ENCODE measurements at places on chromosomes 2 and 18.

- no peak for DNase-seq
These were observed 250.9 kb downstream of the KCNS3 start for GRCh38 chr2:18129348-18129747.

- no peak for DNase-seq
These were observed 477.6 kb downstream of the PARD3B start for GRCh38 chr2:205022841-205023240.

DNA sequence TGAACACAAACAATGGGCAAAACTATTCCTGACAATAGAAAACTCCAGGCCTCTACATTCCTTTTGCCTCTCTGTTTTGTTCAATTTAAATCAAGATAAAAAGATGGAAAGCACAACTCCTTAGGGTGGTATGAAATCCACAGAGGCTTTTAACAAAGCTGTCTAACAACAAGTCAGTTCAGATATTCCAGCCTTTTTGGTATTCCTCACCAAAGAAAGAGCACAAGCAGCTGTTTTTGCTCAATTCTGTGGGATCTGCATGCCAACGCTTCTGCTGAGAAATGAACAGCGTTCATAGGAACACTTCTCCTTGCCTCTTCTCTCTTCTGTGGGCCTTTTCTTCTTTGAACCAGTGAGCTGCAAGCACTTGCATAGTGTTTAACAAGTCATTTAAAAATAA is 411.6 kb upstream of the TCF4 start:
- no peak for DNase-seq

- DNase-seq: no peak
These were observed 119.5 kb upstream of the MCFD2 start for GRCh38 chr2:47034973-47035609.

DNA sequence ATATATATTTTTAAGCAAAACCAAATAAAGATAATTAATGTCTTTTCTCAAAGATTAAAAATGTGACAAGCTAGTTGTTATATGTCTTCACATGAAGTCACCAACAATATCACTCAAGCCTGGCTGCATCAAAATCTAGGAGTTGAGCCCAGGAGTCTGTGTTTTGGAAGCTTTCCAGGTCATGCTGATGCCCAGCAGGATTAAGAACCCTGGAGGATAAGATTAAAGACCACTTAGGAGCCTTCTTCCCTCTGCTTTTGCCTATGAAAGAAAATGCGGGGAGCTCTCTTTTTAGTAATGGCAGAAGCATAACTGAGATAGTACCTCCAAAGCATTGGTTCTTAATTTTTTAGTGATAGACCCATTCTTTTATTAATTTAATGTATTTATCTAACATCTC is 157.4 kb downstream of the ASXL3 start:
- no peak for DNase-seq

GRCh38 chr18:33802955-33803354 is 224.9 kb downstream of the ASXL3 start:
- DNase-seq: no peak

GRCh38 chr2:105760191-105760590 is 15.5 kb downstream of the NCK2 start:
- DNase-seq: no peak

GRCh38 chr2:20048488-20049448 is 2.7 kb downstream of the LAPTM4A start:
- DNase-seq: no peak

- DNase-seq: no peak
These were observed 15.4 kb upstream of the CASP10 start for GRCh38 chr2:201167546-201167945.

GRCh38 chr18:24270937-24271380 is 126.7 kb downstream of the OSBPL1A start:
- DNase-seq: peak; percentile 25

DNA sequence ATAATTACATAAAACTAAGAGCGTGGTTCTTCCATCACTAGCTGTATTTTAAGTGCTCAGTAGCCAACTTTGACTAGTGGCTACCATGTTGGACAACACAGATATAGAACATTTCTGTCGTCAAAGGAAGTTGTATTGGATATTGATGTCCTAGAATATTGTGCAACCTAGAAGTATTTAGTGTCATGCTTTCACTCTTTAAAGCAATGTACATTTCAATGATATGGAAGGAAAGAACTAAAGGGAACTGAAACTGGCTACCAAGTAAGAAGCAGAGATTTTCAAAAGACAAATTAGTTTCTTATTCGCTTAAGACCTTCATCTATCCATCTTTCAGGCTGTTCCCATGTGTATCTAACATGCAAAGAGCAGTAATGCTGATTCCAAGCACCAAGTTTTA is 85.4 kb upstream of the EML6 start:
- DNase-seq: no peak

DNA sequence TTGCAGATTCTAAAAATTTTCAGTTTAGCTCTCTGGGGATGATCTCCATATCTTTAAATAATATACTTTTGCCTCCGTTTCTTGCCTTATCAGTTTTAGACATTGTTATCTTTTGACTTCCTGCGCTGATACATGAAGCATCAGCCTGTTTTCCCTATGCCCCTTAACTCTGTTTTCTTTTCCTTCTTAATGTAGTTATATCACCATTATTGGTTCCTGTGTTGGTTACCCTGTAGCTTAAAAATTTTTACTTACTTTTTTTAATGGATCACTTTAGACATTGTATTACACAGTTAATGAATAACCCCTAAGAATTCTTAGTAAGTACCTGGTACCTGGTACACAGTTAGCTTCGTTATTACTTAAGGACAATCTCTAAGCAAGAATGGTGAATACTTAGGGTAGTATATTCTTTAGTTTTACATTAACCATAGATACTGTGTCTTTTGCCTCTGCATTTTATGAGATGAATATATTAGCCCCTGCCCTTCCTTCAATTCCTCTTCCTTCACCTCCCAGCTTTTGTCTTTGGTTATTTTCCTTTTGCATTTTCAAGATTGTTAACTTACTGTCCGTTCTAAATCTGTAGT is 40.9 kb downstream of the BABAM2 start:
- DNase-seq: no peak

DNA sequence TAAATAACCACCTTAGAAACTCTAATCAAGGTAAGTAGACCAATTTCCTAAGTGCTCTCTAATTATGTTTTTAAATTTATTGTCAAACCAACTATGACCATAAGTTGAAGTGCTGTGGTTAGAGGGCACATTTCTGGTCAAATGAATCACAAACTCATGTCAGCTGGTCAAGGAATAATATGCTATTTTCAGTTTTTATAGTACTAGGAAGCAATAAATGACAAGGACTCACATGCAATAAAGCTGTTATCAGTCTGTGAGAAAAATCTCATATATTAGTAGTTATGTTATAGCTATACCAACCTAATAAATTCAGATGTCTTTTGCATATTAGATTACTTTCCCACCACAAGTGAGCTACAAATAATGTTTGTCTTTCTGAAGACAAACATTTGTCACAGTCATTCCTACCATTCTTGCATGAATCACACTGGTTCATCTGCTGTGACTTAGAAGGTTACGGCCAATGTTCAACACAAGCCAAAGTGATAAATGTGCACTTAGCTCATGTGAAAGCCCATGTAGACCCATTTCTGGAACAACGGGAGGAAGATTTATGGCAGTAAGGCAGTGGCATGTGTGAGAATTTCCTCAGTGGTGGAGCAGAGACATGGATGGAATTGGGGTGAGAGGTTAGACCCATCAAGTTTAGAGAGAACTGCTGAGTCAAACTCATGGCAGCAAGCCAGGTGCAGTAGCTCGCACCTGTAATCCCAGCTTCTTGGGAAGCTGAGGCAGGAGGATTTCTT is 27.4 kb upstream of the CCNYL1 start:
- peak; percentile 35 for DNase-seq

DNA sequence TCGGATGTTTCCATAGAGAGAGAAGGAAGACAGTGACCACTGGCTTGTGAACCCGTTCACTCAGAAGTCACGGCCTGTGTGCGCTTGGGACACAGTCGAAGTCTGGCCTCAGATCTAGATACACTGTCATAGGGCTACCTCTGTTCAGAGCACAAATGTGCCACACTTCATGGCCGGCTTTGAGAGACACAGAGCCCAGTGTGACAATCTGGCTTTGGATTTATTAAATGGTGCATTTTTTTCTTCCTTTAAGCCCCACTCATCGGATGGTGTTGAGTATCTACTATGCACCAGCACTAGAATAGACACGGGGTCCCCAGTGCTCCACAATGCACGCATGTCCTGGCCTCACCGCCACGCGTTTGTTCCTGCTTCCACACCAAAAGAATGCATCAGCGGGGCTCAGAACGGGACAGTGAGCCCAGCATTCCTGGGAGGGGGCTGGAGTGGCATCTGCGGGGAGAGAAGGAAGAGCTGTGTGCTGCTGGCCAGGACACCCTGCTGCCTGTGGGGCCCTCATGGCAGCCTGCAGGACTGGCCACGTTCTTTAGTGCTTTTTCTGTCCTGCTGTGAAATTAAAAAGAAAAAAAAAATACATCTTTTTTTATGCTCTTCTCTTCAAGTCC is 738.9 kb upstream of the SALL3 start:
- no peak for DNase-seq

- no peak for DNase-seq
These were observed 256.4 kb downstream of the MEIS1 start for GRCh38 chr2:66691031-66691965.

GRCh38 chr2:98548920-98549818 is 59.1 kb downstream of the COA5 start:
- DNase-seq: no peak

GRCh38 chr18:22043837-22044236 is 125.6 kb upstream of the GATA6 start:
- DNase-seq: no peak

DNA sequence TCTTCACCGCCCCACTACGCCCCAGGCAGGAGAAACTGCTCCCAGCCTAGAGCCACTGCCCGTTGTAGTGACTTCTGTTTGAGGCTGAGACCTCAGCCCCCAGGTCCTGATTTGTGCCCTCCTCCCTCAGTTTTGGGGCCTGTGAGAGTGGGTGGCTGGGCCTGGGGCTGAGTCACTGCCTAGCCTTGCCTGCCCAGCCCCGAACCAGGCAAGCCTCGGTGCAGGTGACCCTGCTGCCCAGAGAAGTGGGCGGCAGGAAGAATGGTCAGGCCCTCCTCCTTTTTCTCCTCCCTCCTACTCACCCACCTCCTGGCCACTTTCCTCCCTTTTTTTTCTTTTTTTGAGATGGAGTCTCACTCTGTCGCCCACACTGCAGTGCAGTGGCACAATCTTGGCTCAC is 66.6 kb downstream of the ZFP36L2 start:
- DNase-seq: no peak

- no peak for DNase-seq
These were observed 67.8 kb upstream of the PARD3B start for GRCh38 chr2:204477358-204477950.

DNA sequence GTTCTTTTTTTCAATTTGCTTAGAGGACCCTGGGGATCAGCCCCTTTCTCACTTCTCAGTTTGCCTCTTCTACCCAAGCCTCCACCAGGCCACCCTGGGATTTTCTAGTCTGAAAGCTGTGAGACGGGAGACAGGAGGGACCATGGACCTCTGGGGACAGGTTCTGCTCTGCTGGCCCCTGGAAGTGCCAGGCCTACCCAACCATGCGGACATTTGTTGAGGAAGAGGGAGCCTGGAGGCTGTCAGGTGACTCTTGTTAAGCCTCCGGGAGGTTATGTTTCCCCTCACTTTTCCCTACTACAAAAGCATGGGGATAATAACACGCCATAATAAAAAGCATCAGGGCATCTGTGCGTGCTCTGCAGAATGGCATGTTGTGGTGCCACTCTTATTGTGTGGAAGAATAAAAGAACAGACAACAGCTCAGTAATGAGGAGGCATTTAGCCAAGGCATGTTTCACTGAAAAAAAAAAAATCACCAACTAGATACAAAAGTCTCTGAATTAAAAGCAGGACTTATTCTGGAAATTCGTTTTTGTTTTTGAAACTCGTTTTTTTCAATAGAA is 48.3 kb upstream of the PLA2R1 start:
- no peak for DNase-seq

- DNase-seq: no peak
These were observed 34.7 kb downstream of the INO80C start for GRCh38 chr18:35463050-35463449.

GRCh38 chr2:217919781-217920351 is 82.9 kb downstream of the TNS1 start:
- DNase-seq: no peak

- no peak for DNase-seq
These were observed 48.8 kb upstream of the DNAJC10 start for GRCh38 chr2:182667315-182667695.

- no peak for DNase-seq
These were observed 25.6 kb downstream of the CYB5A start for GRCh38 chr18:74266161-74266560.

GRCh38 chr18:13562494-13563029 is 163.8 kb downstream of the FAM210A start:
- no peak for DNase-seq

- no peak for DNase-seq
These were observed 33.7 kb upstream of the TAF1B start for GRCh38 chr2:9809448-9810088.

DNA sequence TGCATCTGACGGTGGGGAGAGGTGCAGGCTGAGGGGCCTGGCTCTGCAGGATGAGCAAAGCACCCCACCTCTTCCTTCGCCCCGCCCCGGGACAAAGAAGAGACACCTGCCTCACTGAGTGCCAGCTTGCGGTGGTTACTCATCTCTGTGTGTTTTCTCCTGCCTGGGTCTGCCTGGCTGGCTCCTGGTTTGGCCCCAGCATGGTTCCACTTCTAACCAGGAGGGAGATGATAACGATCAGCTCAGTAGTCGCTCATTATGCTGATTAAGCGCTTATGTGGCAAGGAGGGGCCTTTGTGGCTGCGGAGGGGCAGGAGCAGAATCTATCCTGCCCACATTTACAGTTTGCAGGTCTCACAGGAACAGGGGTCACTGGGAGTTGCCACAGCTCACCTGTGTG is 68.7 kb upstream of the EDAR start:
- no peak for DNase-seq

- DNase-seq: no peak
These were observed 80.7 kb downstream of the PTPN2 start for GRCh38 chr18:12803069-12803936.

DNA sequence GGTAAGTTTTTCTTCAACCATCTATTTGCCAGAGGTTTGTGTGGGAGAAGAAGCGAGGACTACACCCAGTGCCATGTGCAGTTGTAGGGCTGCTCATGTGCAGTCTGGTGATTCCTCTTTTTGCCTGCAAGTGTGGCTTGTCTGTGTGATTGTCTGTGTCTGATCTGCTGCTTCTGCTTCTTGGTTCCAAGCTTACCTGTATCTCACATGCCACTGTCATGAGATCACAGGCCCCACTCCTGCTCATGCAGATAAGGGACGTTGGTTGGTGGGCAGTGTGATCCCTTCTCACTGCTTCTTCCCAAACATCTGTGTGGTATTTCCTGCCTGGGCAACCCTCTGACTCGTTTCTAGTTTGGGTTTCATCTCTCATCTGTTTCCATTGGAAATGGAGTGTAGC is 27.1 kb downstream of the RRM2 start:
- DNase-seq: no peak
